ENCODE measurements at places on chromosomes 1 and 21. TPM values are rescaled to one million over a fixed set of nuclear protein-coding genes. Genes with fewer than 3 reads are reported as not detected.

Gene PARK7
- 207 TPM for total RNA-seq

Gene L1TD1
- not detected for total RNA-seq

Gene DIRAS3
- total RNA-seq: 8.6 TPM

Gene DISC1
- 6.1 TPM for total RNA-seq

Gene NEK2
- total RNA-seq: 35.0 TPM

Gene OR2L2
- total RNA-seq: not detected

Gene GJA9
- total RNA-seq: not detected

Gene SPRR5
- total RNA-seq: not detected

Gene PLD5
- not detected for total RNA-seq

All from IMR-90 (cell line).